Left cardiac atrium (tissue), 4 donors: ENCODE measurements at places on chromosomes 3 and 15.

DNA sequence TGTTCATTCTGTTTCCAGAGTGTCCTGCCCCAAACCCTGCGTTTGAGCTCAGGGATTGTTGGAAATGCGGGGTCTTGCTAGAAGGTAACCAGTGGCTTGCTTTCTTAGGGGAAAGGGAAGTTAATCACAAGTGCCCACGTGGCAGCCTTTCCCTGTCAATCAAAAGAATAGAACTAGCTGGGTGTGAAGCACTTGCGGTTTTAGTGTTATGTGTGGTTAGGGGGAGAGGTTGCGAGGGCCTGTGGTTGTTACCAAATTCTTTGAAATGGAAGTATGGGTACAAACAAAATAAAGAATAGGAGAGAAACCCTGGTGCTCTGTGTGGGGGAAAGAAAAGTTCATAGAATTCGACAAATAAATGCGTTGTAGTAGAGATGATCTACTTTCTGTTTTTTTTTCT, 67.6 kb downstream of the FNDC3B start:
- peak; percentile 29 for DNase-seq

DNA sequence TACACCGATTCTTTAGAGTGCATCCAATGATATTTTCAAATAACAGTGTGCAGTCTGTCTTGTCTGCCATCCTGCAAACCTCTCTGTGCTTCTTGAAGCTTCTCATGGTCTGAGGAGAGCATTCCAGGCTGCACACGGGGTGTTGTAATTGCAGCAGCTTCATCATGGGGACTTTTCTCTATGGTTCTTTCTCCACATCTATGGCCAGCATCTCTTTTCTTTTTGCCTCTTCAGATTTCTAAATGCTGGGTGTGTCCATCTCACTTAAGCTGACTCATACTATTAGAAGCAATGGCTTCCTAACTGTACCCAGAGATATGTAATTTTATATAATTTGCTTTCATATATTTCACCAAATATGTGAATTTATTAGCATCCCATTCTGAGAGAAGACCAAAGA, 63.8 kb upstream of the EPHB3 start:
- no peak for DNase-seq

GRCh38 chr3:182704926-182705325, 88.4 kb upstream of the ATP11B start:
- DNase-seq, result no peak

- no peak for DNase-seq
These were observed 4.1 kb downstream of the CAMK2N2 start for GRCh38 chr3:184257083-184257915.

GRCh38 chr15:79184465-79184892, 93.9 kb upstream of the RASGRF1 start:
- peak; percentile 78 for DNase-seq

GRCh38 chr3:38986901-38987300, 64.8 kb downstream of the SCN11A start:
- DNase-seq, result no peak

DNA sequence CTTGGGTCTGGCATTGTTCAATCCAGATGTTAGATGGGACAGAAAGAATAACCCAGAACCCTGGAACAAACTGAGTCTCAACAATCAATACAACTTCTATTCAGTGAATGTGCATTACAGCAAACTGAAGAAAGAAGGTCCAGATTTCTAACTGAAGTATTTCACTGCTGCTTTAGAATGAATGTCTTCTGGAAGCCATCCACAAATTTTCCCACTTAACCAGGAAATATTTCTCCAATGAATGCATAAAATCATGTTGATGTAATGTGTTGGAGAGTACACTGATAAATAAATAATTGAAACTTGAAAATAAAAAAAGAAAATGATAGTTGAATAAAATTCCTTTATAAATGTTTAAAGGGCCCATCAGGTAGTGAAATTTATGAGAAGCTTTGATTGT, 658.6 kb downstream of the ZBBX start:
- no peak for DNase-seq

DNA sequence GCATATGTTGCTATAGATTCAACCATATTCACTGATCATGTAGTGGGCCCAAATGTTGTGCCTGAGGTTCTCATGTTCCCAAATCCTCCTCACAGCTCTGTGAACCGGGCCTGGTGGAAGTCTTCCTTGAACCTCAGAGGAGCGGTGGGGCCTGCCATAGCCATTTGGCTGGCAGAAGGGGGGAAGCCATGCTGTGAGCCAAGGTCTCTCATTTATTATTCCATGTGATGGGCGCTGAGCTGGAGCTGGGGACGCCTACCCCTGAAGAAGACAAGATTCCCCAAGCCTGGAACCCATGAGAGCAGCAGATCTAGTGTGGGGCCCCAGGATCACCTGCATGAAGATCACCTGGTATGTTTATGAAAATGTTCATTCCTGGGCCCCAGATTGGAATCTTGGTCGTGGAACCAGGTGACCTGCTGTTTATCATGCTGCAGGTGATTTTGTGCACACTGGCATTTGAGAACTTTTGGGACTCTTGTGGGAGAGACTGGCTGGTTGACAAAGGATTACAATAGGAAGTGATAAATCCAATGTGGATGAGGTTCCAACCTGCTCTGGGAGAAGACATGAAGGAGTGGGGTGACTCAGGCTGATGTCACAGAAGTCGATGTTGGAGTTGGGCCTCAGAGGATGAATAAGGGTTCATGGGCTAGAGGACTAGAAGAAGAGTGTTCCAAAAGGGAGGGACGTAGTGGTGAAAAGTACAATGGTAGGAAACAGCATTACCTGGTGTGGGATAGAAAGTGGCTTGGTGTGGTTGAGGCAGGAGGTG, 102.1 kb downstream of the ASB7 start:
- no peak for DNase-seq

DNA sequence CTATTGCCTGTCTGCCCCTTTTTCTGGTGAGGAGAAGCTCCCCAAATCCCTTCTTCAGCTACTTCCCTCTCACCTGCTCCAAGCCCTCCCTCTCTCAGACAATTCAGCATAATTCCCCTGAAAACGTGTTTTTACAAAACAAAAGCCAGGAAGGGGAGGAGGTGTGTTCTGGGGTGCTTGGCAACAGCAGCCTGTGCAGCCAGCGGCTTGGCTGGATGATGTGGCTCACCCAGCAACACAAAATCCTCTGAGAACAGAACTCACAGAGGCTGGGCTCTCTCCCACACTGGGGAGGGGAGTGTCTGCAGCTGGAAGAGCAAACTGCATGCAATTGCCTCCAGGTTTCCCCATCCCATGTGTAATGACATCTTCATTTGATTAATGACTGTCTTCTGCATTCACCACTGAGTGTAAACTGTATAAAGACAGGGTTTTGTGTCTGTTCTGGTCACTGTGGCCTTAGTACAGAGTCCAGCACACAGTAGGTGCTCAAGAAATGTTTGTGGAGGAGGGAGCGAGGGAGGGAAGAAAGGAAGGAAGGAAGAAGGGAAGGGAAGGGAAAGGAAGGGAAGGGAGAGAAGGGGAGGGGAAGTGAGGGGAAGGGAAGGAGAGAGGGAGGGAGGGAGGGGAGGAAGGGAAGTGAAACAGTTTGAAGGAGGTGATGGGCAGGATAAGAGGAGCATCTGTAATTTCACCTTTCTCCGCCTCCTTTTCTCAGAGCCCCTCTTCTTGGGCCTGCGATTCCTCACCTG, 70.1 kb upstream of the GLCE start:
- no peak for DNase-seq
